ENCODE measurements at places on chromosomes 16 and 17.

DNA sequence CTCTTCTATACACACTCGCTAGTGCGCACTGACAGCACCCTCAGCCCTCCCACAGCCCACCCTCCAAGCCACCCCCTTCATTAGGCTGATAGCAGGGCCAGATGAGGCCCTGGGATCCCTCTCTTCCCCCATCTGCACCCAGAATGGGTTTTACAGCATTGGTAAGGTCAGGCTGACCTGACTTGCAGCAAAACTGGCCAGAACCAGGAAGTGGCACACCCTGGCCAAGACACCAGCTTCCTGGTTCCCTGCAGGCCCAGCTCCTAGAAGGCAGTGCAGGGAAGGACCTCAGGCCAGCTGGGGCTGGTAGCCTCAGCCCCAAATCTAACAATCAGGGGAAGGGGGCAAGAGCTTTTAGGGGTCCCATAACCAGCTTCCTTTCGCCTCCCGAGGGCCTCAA, 50.0 kb upstream of the MRPS23 start:
- no peak for DNase-seq

- no peak for DNase-seq
These were observed 30.0 kb downstream of the NSMCE1 start for GRCh38 chr16:27238591-27238990.

- DNase-seq, result peak; percentile 89
These were observed 429 bp upstream of the NR1D1 start for GRCh38 chr17:40100669-40101366.

DNA sequence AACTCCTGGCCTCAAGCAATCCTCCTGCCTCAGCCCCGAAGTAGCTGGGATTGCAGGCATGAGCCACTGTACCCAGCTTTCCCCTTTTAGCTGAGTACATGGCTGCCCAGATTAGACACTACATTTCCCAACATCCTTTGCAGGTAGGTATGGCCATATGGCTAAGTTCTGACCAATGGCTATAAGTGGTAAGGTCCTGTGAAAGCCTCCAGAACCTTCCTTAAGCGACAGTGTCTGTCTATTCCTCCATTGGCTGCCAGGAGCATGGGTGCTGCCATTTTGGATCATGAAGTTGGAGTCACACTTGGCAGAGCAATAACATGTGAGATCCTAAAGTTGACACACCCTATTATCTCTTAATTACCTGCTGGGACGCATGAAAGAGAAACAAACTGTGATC, 24.4 kb upstream of the CRHR1 start:
- no peak for DNase-seq

DNA sequence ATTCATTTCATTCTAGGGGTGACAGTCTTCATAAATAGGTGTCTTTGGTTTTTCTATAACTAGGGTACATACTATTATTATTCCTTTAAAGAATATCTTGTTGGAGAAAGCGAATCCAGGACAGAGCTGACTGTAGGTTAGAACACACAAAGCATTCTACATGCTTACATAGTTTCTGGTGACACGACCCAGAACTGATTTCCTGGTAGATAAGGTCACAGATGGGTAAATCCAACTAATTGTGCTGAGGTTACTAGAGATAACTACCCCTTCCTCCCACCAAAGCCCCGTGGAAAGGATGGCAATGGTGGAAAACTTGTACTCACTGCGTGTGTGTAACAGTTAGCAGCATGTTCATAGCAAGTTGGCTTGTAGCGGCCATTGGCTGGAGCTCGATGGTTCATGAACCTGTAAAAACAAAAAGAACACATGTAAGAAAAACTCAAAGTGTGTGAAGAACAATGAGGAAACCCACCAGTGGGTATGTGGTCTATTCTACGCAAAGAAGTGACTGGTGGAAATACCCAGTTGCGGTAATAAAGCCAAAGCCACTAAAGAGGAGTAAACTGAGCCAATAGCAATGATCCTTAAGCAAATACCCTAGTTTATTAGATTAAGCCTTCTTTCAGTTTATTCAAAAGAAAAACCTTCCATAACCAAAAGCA, 7.7 kb downstream of the MMD start:
- DNase-seq, result no peak

DNA sequence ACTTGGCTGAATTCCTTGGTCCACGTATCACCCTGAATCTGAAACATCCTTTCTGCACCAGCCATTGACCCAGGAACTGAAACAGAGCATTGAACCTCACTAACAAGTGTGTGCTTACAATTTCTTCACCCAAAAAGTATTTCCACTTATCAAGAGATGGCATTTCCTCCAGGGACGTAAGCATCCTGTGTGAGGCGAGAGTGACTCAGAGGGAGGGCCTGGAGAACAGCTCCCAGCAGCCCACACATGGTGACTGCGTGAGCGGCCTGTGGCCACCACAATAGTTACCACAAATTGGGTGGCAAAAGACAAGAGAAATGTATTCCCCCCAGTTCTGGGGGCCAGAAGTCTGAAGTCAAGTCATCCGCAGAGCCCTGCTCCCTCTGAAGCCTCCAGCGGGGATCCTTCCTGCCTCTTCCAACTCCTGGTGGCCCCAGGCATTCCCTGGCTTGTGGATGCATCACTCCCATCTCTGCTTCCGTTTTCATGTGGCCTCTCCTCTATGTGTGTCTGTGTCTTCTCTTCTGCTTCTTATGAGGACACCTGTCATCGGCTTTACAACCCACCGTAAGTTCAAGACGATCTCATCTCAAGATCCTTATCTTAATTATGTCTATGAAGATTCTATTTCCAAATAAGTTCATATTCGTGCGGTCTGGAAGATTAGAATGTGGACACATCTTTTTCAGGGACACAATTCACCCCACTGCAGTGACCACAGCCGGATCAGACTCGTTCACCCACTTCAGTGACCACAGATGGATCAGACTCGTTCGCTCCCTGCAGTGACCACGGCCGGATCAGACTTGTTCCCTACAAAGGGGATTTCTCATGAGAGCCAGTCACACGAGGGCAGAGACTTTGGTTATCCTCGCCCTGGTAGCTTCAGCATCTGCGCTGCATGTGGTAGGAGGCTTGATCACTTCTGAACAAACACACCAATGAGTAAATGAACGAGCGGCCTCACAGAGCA, 122.6 kb upstream of the FOXF1 start:
- peak; percentile 93 for DNase-seq

Data from AG04449 (cell line).